ENCODE measurements at places on chromosomes 11 and 22. TPM values are rescaled to one million over a fixed set of nuclear protein-coding genes. Genes with fewer than 3 reads are reported as not detected.
A peak's percentile ranks its signal among the peaks of the same experiment; 100 is the strongest.

CACNA1I gene
- total RNA-seq: not detected

TRIM6 gene
- total RNA-seq: 4.3 TPM

FIBIN gene
- total RNA-seq: 6.8 TPM

KCNJ4 gene
- total RNA-seq: not detected

VWA5A gene
- total RNA-seq: 10.9 TPM

PRDX5 gene
- 103 TPM for total RNA-seq

RAB39A gene
- total RNA-seq: 3.9 TPM

CCDC87 gene
- total RNA-seq: not detected

- DNase-seq: no peak
Measured at GRCh38 chr11:118267486-118267885, 3.4 kb upstream of the MPZL2 start.

- no peak for DNase-seq
Measured at GRCh38 chr11:24240496-24241175, 256.2 kb upstream of the LUZP2 start.

DNA sequence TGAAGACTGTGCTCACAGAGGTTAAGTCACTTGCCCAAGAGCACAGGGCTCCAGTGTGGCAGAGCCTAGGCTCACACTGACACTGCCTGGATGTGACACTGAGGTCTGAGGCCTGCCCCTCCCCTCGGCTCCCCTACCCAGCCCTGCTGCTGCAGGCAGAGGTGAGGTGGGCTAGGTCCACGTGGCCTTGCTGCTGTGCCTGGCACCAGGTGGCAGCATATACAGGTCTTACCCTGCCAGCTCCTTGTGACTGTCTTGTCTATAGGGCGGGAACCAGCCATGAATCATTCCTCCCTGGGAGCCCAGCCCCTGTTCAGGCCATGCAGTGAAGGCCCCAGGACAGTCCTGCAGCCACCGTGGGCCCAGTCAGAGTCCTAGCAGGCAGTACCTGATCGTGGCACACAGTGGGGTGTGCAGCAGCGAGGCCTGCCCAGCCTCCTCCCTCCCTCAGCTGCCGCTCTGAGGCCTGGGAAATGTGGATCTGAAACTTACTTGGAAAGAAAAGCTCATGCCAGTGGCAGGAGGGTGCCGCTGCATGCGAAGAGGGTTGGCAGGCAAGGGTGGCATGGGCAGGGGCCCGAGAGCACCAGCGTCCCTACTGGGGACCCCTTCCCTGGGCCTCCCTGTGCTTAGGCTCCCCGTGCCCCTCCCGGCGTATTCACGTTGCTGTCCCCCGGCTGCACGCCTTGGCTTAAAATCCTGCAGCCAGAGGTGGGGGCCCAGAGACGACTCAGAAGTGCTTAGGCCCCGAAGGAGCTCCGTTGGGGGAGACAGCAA is 1.2 kb upstream of the CERK start:
- no peak for DNase-seq

DNA sequence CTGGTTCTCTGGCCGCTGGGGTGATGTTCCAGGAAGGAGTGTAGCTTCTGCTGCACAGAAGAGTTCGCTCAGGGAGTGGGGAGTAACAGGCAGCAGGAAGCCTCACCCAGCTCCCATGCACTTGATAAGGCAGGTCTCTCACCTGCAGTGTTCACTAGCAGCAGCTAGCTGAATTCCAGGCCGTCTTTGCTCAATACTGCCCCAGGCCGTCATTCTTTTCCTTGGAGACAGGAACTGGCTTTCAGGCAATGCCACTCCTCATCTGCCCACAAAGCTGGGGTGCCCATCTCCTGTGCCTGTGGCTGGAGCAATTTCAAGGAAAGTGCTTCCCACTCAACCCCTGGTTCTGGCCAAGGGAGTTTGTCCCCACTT is 66.1 kb downstream of the ARHGAP42 start:
- no peak for DNase-seq

DNA sequence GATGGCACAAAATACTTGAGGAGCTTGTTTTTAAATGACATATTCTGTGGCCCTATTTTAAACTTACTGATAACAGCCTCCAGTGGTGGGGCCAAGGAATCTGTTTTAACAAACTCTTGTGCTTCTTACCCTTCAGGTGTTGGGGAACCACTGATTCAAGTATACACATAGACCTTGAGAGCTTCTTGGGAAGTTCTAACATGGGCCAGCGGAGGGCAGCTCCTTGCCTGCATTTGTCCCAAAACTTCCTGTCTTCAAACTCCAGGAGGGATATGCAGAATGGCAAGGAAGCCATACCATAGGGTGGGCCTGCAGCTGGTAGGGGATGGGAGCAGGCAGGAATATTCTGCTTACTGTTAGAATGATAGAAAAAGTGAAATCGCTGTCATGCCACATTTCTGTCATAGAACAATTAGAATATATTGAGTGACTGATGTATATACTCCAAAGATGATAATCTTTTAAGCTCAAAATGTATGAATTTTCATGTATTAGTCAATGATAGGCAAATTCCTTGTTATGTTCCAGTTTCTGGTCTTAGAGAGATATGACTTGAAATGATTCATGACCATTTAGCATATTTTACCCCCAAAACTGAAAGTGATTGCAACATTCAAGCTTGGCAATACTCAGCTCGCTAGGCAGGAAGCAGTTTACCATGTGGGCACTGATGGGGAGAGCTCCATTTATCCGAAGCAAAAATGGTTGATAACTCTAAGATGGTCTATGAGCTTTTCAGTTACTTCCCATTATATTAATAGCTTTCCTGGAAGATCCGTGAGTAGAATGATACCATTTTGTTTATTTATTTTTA is 9.2 kb downstream of the EXT2 start:
- DNase-seq: no peak

- DNase-seq: no peak
Measured at GRCh38 chr11:73961321-73961720, 10.5 kb downstream of the DNAJB13 start.

GRCh38 chr22:43151251-43152002 is at the start of gene TSPO:
TSPO (plus strand) TSS chr22:43151559; CDS start chr22:43159239, 7,680 bp downstream.
- peak; percentile 79 for DNase-seq

DNA sequence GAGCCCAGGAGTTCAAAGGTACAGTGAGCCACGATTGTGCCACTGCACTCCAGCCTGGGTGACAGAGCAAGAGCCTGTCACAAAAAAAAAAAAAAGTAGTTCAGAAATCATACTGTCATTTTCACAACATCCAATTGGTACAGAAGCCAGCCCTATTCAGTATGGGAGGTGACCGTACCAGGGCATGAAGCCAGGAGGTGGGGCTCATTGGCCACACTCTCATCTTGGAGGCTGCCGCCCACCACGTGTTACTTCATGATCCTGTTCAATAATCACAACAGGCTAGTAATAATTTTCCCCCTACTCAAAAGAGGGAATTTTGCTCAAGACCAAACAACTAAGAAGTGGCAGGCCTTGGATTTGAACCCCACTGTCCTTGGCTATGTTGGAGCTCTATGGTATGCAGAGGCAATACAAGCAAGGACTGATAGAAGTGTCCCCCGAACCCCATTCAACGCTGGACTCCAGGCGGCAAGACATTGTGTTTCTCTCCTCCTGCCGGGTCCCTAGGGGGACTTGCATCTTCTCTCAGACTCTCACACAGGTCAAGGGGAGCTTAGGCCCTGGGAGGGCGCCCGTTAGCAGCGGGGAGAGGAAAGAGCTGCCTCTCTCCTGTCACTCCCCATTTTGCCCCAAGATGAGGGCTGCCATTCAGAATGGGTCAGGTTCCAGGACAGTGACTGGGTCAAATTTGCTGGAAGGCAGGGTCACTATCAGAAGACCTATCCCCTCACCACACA is 40.2 kb upstream of the EMID1 start:
- DNase-seq: no peak

DNA sequence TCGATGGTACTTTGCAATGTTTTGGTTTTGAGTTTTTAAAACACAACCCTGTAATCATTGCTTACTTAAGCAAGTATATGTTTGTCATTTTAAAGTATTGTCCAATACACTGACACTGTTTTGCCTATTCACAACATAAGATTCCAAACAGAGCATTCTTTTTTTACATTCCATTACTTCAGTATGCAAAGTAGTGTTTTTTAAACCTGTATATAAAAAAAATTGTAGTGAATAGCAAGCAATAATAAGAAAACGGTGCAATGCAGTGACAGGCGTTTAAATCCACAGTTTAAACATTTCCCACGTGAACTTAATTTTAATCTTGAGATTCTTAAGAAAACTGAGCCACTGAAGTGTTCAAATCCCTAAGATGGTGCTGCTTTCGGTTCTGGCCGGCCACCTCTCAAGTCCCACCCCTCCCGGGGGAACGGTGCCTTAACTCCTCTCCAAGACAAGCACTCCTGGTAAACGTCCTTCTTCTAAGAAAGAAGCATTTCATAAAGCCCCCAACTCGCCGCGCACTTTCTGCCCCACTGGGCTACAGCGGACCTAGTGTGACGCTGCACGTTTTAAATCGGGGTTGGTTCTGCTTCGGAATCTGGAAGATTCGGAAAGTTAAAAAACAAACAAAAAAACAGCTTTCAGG is 2.9 kb downstream of the PGR start:
- peak; percentile 44 for DNase-seq

DNA sequence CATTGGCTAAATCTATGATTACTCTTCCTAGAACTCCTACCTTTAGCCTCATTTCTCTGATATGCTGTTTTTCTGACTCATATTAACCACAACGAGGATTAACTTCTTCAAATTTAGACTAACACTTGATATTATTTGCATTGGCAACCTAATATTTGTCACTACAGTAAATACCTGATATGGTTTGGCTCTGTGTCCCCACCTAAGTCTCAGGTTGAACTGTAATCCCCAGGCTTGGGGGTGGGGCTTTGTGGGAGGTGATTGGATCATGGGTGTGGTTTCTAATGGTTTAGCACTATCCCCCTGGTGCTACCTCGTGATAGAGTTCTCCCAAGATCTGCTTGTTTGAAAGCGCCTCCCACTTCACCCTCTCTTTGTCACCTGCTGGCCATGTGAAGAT is 17.1 kb upstream of the MED17 start:
- DNase-seq: no peak

DNA sequence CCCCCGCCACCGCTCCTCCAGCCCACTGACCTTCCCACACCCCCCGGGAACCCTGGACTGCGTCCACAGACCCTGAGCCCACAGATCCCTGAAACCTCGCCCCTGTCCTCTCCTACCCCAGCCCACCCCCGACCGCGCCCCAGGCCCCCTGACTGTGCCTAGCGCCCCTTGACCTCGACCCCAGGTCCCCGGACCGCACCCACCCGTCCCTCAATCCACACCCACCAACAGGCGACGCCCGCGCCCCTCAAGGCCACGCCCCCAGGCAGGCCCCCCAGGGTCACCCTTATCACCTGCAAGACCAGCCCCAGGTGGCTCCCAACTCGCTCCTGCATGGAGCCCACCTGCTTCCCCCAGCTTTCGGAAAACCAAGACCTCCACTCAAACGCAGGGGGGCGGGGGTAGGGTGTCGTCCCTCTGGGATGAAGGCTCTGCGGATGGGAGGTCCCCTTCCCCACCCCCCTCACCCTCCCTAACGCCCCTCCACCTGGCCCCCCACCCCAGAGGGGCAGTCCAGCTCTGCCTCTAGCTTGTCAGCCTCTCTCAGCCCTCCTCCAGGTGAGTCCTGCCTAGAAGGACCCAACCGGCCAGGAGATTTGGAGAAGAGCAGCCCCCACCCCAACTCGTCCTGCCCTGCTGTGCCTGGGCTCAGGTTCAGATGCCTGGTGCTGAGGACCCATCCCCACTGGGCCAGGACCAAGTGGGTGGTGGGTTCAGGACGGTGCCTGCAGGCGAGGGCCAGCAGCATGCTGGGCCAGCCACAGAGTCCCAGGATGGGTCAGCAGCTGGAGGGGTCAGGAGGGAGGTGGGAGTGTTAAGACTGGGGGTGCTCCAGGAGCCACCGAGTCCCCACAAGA is 3.1 kb upstream of the IL17REL start:
- no peak for DNase-seq

DNA sequence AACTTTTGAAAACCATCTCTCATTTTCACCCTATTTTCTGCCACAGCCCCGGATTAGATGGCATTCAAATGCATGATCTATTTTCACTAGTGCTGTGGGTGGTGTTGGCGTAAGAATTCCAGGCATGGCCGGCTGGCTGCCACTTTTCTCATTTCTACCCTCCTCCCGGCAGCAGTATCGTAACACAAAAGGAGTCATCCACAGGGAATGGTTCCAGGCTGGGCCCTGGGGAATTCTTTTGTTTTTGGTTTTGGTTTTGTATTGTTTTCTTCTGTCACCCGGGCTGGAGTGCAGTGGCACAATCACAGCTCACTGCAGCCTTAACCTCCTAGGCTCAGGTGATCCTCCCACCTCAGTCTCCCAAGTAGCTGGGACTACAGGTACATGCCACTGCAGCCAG is 13.8 kb downstream of the JAML start:
- no peak for DNase-seq

DNA sequence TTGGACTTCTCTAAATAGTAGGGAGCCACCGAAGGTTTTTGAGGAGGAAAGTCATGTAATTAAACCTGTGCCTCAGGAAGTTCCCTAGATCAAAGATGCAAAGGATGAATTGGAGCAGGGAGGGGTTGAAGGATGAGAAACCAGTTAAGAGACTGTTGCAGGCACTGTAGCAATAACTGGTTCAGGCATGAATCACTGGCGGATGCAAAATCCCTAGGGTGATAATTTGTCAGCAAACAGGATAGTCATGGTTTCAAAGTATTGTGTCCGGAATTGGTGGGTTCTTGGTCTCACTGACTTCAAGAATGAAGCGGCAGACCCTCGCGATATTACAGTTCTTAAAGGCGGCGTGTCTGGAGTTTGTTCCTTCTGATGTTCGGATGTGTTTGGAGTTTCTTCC is 19.9 kb downstream of the TRIOBP start:
- DNase-seq: no peak

- DNase-seq: no peak
Measured at GRCh38 chr22:26550498-26551033, 38.3 kb upstream of the TFIP11 start.

GRCh38 chr11:10727146-10727851 is 23.7 kb upstream of the CTR9 start:
- peak; percentile 83 for DNase-seq

DNA sequence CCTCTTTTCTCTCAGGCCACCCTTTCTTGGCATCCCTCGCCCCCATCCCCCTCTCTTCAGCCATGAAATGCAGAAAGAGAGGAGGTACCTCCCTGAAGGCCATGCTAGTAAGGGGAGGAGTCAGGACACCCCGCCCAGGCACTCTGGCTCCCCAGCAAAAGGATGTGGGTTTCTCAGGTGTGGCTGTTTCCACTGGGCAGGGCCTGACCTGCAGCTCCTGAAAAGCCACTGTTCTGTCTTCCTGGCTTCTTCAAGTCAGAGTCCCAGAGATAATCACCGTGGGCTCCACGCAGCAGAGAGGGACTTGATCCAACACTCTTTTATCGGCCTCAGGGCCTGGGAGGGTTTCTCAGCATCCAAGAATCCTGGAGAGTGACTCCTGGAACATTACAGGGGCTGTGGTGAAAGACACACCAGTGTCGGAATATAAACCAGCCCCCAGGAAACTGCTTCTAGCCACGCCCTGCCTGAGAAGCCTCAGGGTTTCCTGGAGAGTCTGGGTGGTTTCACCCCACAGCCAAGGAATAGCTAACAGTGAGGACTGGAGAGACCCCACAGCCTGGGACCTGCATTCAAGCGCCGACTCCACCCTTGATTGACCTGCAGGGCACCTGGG is 45.7 kb upstream of the TSPAN18 start:
- no peak for DNase-seq

GRCh38 chr22:17575681-17576080 is 12.4 kb downstream of the SLC25A18 start:
- no peak for DNase-seq

Data from uterus (tissue), 4 donors.